ENCODE measurements at places on chromosomes 1 and 21.

DNA sequence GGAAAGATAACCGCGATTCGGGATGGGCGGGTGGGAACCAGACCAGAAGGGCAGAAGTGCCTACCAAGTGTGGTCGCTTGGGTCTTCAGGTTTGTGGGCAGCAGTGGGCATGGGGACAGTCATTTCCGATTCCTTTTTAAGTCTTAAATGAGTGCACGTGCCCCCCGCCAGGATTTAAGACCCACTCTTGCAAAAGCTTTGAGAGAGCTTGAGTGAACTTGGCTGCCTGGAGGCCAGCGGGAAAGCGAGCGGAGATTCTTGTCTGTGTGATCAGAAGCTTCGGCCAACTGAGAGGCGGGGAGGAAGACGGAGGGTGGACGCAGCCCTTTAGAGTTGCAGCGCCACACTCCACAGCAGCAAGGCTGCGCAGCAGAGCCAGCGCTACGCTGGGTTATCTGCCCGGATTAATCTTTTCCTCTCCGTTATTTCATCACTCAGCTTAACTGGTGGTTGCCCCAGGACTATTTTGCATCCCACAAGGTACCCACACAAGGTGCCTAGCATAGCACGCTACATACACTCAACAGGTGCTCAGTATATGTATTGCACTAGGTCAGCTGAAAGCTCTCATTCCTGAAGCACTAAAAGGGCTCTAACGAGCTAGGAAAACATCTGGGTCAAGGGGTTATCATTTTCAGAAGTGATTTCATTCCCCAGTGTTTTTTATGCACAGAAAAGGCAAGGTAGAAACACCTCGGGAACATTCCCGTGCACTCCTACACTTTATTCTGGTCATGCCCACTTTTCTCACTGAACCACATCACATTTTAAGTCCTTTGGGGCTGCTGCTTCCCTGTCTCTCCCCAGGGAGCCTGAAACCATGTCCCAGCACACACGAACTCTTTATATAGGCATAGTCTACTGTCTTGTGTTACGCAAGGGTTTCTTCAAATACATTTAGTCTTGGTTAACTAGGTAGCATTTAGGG is 1.5 kb upstream of the BATF3 start:
- peak; percentile 75 for DNase-seq

DNA sequence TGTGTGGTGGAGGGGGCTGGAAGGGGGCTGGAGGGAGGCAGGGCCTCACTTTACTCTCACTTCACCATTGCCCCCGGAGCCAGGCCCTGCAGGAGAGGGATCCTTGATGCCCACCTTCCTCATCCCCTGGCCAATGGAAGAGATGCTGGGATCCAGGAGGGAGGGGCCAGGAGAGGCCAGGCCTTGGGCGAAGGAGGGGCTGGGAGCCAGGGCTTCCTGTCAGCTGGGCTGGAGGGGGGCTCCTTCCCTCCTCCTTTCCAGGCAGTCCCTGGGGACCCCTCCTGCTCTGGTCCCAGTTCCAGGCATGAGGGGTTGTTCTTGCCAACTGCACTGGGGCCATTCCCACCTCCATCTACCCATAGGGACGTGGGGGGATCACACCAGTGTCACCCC is 5.7 kb downstream of the AHDC1 start:
- peak; percentile 35 for DNase-seq

- peak; percentile 80 for DNase-seq
Observed at GRCh38 chr1:71463144-71463543, 382.3 kb upstream of the ZRANB2 start.

DNA sequence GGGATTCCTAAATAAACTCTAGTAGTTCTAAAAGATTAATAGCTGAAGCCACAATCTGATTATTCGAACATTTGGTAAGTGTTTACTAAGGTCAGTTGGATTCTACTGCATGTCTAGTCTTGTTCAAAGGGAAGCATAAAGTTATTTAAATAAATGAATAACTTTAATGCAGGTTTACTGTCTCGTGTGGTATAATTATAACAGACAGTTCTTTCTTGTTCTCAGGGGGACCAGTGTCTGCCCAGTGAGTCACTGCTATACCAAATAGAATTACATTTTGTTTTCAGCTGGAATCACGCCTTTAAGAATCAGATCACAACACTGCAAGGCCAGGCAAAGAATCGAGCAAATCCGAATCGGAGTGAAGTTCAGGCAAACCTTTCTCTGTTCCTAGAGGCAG is 45.1 kb downstream of the SMG7 start:
- no peak for DNase-seq

GRCh38 chr1:243363832-243364231 is 108.0 kb downstream of the SDCCAG8 start:
- no peak for DNase-seq

- DNase-seq = no peak
Observed at GRCh38 chr1:63907051-63907450, 133.2 kb downstream of the ROR1 start.

GRCh38 chr1:150963321-150964163 is 11.1 kb downstream of the CERS2 start:
- DNase-seq = no peak

DNA sequence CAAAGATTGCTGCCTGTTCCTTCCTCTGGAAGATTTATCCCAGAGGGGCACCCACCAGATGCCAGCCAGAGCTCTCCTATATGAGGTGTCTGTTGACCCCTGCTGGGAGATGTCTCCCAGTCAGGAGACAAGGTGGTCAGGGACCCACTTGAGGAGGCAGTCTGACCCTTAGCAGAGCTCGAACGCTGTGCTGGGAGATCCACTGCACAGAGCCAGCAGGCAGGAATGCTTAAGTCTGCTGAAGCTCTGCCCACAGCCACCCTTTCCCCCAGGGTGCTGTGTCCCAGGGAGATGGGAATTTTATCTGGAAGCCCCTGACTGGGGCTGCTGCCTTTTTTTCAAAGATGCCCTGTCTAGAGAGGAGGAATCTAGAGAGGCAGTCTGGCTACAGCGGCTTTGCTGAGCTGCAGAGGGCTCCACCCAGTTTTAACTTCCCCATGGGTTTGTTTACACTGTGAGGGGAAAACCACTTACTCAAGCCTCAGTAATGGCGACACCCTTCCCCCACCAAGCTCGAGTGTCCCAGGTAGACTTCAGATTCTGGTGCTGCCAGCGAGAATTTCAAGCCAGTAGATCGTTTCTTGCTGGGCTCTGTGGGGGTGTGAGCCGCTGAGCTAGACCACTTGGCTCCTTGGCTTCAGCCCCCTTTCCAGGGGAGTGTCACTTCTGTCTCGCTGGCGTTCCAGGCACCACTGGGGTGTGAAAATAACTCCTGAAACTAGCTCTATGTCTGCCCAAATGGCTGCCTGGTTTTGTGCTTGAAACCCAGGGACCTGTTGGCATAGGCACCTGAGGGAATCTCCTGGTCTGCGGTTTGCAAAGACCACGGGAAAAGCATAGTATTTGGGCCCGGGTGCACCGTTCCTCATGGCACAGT is 51.1 kb upstream of the PDC start:
- DNase-seq = no peak

DNA sequence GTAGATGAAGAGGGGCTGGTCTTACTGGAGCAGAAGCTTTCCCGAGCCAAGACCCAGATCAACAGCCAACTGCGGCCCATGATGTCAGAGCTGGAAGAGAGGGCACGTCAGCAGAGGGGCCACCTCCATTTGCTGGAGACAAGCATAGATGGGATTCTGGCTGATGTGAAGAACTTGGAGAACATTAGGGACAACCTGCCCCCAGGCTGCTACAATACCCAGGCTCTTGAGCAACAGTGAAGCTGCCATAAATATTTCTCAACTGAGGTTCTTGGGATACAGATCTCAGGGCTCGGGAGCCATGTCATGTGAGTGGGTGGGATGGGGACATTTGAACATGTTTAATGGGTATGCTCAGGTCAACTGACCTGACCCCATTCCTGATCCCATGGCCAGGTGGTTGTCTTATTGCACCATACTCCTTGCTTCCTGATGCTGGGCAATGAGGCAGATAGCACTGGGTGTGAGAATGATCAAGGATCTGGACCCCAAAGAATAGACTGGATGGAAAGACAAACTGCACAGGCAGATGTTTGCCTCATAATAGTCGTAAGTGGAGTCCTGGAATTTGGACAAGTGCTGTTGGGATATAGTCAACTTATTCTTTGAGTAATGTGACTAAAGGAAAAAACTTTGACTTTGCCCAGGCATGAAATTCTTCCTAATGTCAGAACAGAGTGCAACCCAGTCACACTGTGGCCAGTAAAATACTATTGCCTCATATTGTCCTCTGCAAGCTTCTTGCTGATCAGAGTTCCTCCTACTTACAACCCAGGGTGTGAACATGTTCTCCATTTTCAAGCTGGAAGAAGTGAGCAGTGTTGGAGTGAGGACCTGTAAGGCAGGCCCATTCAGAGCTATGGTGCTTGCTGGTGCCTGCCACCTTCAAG is 57.3 kb downstream of the LAMC2 start:
- DNase-seq = peak; percentile 60

- no peak for DNase-seq
Observed at GRCh38 chr1:62180639-62181038, 14.0 kb upstream of the L1TD1 start.

All from GM23248 (cell line).